ENCODE measurements at places on chromosomes 12 and 14. TPM values are rescaled to one million over a fixed set of nuclear protein-coding genes. Genes with fewer than 3 reads are reported as not detected.
A peak's percentile ranks its signal among the peaks of the same experiment; 100 is the strongest.

GRCh38 chr14:55111122-55111708 is 17.8 kb upstream of the LGALS3 start:
- no peak overlapping the region for H3K4me3 ChIP-seq
- H3K27ac ChIP-seq = no peak overlapping the region
- DNase-seq = no peak
- H3K36me3 ChIP-seq = peaks cover 7% of the 10 kb centered on the region
- H3K4me1 ChIP-seq = peaks cover 11% of the 10 kb centered on the region
- H3K27me3 ChIP-seq = no peaks in the 10 kb centered on the region

DNA sequence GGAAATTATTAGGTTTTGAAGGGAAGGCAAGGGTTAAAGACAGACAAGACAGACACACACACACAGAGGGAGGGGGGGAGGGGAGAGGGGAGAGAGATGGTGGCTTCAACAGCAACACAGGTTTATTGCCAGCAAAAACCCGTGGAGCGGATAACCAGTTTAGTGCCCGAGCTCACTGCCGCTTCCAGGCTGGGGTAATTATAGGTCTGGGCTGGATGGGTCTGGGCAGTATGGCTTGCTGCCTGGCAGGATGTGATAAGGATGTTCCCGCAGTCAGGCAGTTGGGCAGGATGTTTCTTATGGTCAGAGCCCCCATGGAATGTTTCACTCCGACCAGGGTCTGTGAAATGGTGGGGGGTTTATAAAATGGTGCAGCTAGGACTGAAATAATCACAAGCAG is 4.4 kb upstream of the TDRD9 start:
- H3K4me1 ChIP-seq = no peaks in the 10 kb centered on the region
- no peak for DNase-seq
- H3K27me3 ChIP-seq = peaks cover 10% of the 10 kb centered on the region
- peak overlapping the region; percentile 49 for H3K27ac ChIP-seq

- H3K4me1 ChIP-seq = peaks cover 41% of the 10 kb centered on the region
- peak; percentile 7 for DNase-seq
- peak overlapping the region; percentile 76 for H3K27ac ChIP-seq
- no peaks in the 10 kb centered on the region for H3K27me3 ChIP-seq
- H3K36me3 ChIP-seq = peaks cover 13% of the 10 kb centered on the region
- H3K4me3 ChIP-seq = peak overlapping the region; percentile 91
These were observed 2.0 kb downstream of the DYRK2 start for GRCh38 chr12:67650388-67651131.

- H3K36me3 ChIP-seq = no peaks in the 10 kb centered on the region
- no peak for DNase-seq
- no peaks in the 10 kb centered on the region for H3K4me1 ChIP-seq
- no peak overlapping the region for H3K4me3 ChIP-seq
- no peak overlapping the region for H3K27ac ChIP-seq
- peaks cover 60% of the 10 kb centered on the region for H3K27me3 ChIP-seq
These were observed 63.8 kb downstream of the ADGRD1 start for GRCh38 chr12:131017477-131017991.

DNA sequence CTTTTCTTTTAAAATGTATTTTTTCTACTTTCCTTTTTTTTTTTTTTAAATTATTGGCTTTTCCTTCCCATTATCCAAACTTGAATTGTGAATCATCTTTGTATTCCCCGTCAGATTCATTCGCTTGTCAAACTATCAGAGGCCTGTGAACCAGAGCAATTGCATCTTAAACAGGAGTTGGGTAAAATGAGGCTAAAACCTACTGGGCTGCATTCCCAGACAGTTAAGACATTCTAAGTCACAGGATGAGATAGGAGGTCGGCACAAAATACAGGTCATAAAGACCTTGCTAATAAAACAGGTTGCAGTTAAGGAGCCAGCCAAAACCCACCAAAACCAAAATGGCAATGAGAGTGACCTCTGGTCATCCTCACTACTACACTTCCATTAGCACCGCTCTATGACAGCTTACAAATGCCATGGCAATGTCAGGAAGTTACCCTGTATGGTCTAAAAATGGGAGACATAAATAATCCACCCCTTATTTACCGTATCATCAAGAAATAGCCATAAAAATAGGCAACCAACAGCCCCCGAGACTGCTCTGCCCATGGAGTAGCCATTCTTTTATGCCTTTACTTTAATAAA is 19.9 kb downstream of the FUT8 start:
- no peak overlapping the region for H3K27ac ChIP-seq
- peaks cover 29% of the 10 kb centered on the region for H3K4me1 ChIP-seq
- no peak for DNase-seq
- no peaks in the 10 kb centered on the region for H3K36me3 ChIP-seq
- H3K27me3 ChIP-seq = no peaks in the 10 kb centered on the region

DNA sequence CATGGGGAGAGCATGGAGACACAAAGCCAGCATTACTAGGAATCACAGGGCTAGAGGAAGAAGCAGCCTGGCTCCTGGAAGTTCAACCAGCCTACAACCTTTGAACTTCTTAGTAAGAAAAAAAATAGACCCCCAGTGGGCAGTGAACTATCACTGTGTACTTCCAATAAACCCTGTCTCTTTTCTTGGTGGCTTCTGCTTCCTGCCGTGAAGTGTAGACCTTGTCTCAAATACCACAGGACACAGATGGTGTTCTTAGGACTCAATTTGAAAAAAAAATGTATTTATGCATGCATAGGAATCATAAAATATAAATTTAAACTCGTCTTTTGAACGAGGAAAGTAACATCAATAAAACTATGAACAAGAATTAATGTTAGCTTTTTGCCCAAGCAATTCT is 3.6 kb upstream of the PTGER2 start:
- H3K27ac ChIP-seq = no peak overlapping the region
- no peak for DNase-seq

DNA sequence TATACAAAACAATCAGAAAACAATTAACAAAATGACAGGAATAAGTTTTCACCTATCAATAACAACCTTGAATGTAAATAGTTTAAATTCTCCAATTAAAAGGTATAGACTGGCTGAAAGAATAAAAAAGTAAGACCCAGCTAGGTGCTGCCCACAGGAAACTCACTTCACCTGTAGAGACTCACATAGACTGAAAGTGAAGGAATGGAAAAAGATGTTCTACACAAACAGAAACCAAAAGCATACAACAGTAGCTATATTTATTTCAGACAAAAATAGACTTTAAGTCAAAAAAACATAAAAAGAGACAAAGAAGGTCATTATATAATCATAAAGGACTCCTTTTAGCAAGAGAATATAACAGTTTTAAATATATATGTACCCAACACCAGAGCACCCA is 152.4 kb upstream of the PWP1 start:
- H3K4me3 ChIP-seq = no peak overlapping the region
- no peaks in the 10 kb centered on the region for H3K36me3 ChIP-seq
- H3K27me3 ChIP-seq = no peaks in the 10 kb centered on the region
- H3K4me1 ChIP-seq = no peaks in the 10 kb centered on the region
- no peak for DNase-seq

DNA sequence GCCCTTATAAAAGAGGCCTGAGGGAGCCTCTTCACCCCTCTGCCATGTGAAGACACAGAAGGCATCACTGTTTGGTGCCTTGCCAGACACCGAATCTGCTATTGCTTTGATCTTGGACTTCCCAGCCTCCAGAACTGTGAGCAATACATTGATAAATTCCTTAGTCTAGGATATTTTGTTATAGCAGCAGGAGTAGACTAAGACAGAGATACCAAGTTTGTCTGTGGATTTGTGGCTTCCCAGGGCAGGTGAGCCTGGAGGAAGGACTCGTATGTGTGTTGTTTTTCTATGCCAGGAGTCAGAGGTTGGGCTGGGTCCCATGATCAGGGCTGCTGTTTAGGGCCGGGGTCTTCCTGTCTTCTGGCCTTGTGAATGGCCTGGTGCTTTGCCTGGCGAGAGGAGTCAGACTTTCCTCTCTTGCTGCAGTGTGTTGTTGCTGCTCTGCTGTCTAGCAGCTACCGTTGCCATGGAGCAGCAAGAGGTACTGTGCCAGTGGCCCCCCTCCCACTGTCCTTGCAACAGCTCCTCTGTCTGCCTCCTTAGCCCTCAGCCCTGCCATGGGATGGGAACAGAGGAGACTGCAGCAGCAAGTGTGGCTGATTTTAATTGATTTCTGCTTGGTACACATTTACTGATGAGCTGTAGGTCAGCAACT is 111.2 kb downstream of the CHST11 start:
- no peak for DNase-seq
- H3K4me1 ChIP-seq = peaks cover 9% of the 10 kb centered on the region
- no peak overlapping the region for H3K4me3 ChIP-seq
- no peaks in the 10 kb centered on the region for H3K27me3 ChIP-seq

- H3K4me3 ChIP-seq = no peak overlapping the region
- DNase-seq = no peak
- peaks cover 5% of the 10 kb centered on the region for H3K4me1 ChIP-seq
- H3K27me3 ChIP-seq = no peaks in the 10 kb centered on the region
- peak overlapping the region; percentile 11 for H3K27ac ChIP-seq
These were observed 41.3 kb downstream of the CAPS2 start for GRCh38 chr12:75288860-75289259.

GRCh38 chr12:105524961-105525360 is 194.5 kb downstream of the C12orf75 start:
- H3K27me3 ChIP-seq = no peaks in the 10 kb centered on the region
- no peak overlapping the region for H3K27ac ChIP-seq
- no peaks in the 10 kb centered on the region for H3K4me1 ChIP-seq
- DNase-seq = no peak

- DNase-seq = no peak
- H3K36me3 ChIP-seq = no peaks in the 10 kb centered on the region
- H3K4me1 ChIP-seq = peaks cover 37% of the 10 kb centered on the region
- no peaks in the 10 kb centered on the region for H3K27me3 ChIP-seq
These were observed 51.4 kb upstream of the CISTR start for GRCh38 chr12:53803194-53803593.

- no peaks in the 10 kb centered on the region for H3K27me3 ChIP-seq
- DNase-seq = no peak
- H3K27ac ChIP-seq = peak overlapping the region; percentile 24
These were observed 204.6 kb upstream of the SLC38A2 start for GRCh38 chr12:46577063-46577776.

DNA sequence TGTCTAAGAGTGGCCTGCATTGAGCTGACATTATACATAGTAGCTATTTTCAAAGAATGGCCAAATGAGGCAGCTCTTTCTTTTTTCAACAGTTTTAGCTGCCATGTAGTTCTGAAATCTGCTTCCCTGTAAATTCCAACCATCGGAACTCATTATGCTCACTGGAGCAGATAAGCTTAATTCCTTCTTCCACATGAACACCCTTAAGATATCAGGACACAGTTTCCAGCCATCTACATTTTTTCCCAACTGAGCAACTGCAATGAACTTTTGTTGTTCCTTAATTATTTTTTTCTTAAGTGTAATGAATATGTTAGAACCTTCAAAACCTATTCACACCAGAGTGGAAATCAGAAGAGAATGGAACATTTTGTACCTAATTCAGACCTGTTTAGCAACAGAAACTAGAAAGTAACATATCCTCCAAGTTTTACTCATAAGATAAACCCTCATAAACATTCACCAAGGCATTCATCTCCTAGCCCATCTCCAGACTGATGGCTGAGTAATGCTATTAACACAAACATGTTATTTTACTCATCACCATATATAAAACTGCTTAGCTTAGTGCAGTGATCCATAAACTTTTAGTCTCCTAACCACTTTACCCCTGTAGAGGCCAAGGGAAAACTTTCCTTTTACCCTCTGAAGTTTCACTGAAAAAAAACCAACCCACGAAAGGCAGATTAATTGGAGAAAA is 296.1 kb upstream of the SYT1 start:
- no peak overlapping the region for H3K27ac ChIP-seq
- H3K4me3 ChIP-seq = no peak overlapping the region
- H3K36me3 ChIP-seq = no peaks in the 10 kb centered on the region
- DNase-seq = no peak
- no peaks in the 10 kb centered on the region for H3K4me1 ChIP-seq
- no peaks in the 10 kb centered on the region for H3K27me3 ChIP-seq

DNA sequence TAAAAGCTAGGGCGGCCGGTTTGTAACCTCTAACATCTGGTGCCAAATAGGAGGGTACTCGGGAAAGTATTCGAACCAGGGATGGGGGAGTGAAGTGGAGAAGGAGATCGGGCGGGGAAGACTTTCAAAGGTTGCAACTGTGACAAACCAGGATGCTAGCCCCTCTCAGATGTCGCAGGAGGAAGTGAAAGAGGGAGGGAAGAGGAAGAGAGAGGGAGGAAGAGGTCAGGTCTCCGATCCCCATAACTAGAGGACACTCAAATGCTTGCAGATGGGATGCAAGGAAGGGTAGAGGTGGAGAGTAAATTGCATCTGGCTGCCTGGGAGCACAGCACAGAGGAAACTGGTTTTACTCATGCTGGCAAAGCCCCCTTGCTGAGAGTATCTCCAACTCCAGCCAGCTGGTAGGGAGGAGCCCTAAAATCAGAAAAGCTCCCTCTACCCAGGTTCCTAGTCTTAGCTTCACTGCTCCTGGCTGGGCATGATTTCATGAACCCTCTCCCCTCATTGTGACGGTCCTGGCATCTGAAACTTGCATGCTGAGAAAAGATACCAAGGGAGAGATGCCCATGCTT is 696.7 kb upstream of the TBX3 start:
- no peaks in the 10 kb centered on the region for H3K27me3 ChIP-seq
- peaks cover 16% of the 10 kb centered on the region for H3K4me1 ChIP-seq

- no peaks in the 10 kb centered on the region for H3K27me3 ChIP-seq
- DNase-seq = peak; percentile 57
- no peaks in the 10 kb centered on the region for H3K36me3 ChIP-seq
- H3K4me1 ChIP-seq = peaks cover 5% of the 10 kb centered on the region
- no peak overlapping the region for H3K4me3 ChIP-seq
These were observed 82.0 kb downstream of the CATSPERB start for GRCh38 chr14:91649930-91650329.

DNA sequence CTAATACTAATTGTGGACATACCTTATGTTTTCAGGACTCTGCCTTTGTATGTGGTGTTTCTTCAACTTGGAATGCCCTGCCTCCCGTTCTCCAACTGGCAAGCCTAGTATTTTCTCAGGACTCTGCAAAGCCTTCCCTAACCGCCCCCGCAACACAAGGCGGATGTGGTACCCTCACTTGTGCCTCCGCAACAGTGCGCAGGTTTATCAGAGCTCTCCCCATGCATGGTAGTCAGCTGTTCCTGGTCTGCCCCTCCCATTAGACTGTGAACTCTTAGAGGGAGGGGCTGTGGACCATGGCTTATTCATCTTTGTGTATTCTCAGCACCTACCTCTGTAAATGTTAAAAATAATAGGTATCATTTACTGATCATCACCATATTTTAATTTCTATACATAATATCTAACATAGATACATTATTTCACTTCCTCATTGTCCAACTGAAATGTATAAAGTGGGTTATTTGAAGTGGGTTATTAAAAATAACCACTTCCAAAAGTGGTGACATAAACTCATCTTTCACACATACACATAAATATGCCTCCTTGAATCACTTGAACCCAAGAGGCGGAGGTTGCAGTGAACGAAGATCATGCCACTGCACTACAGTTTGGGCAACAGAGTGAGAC is 9.0 kb downstream of the LPAR5 start:
- no peak for DNase-seq
- no peaks in the 10 kb centered on the region for H3K36me3 ChIP-seq
- no peak overlapping the region for H3K4me3 ChIP-seq
- H3K27ac ChIP-seq = no peak overlapping the region
- no peaks in the 10 kb centered on the region for H3K27me3 ChIP-seq

- no peaks in the 10 kb centered on the region for H3K27me3 ChIP-seq
- H3K36me3 ChIP-seq = no peaks in the 10 kb centered on the region
- no peak overlapping the region for H3K4me3 ChIP-seq
- no peak for DNase-seq
- no peak overlapping the region for H3K27ac ChIP-seq
- H3K4me1 ChIP-seq = peaks cover 8% of the 10 kb centered on the region
These were observed 57.0 kb upstream of the ATF7IP start for GRCh38 chr12:14308516-14308915.

Gene HCAR1
- total RNA-seq = not detected

Gene POTEG
- total RNA-seq = not detected

Gene SOAT2
- total RNA-seq = not detected

Gene GPD1
- total RNA-seq = 0.37 TPM

Gene GZMB
- not detected for total RNA-seq

Gene PTHLH
- 5.4 TPM for total RNA-seq

Gene SLC38A4
- total RNA-seq = not detected

Gene ISCA2
- 21.1 TPM for total RNA-seq

Gene NOVA1
- not detected for total RNA-seq

Measured in MCF 10A (cell line).